ENCODE measurements at places on chromosomes 6 and 20.

DNA sequence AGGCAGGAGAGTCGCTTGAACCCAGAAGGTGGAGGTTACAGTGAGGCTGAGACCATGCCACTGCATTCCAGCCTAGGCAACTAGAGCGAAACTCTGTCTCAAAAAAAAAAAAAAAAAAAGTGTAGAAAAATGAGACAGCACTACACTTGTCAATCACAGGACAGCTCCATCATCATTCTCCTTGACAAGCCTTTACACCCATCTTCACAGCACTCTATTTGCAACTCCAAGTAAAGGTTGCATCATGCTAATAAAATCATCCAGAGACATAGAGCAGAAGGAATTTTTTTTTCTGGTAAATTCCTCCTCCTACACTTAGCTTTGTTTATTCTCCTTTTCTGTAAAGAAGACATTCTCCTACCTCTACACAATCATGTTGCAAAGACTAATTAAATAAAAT lies 791.0 kb upstream of the HS3ST5 start:
- no peak for DNase-seq

- DNase-seq = no peak
Observed at GRCh38 chr6:89154131-89154530, 8.3 kb downstream of the PM20D2 start.

- no peak for DNase-seq
Observed at GRCh38 chr6:15387118-15387517, 141.2 kb downstream of the JARID2 start.

DNA sequence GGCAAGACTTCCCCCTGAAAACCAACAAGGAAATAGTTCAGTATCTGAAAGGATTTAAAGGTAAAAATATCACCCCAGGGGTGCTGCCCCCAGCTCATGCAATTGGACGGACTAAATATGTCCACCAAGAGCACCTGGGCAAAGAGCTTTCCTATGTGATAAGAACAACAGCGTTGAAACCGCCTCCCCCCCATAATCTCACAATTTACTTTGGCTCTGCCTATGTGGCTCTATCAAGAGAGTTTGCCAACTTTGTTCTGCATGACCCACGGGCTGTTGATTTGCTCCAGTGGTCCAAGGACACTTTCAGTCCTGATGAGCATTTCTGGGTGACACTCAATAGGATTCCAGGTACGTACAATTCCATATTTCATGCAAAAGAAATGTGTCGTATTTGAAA lies 35.8 kb downstream of the GCNT2 start:
- peak; percentile 52 for DNase-seq

All from NCI-H1105 treated with DMSO at 0.1 percent for 48 hours (cell line).